ENCODE measurements at places on chromosomes 11 and 22. TPM values are rescaled to one million over a fixed set of nuclear protein-coding genes. Genes with fewer than 3 reads are reported as not detected.
A peak's percentile ranks its signal among the peaks of the same experiment; 100 is the strongest.

Gene BIK
- not detected for total RNA-seq

Gene HBD
- not detected for total RNA-seq

Gene KCNJ1
- total RNA-seq: not detected

Gene RFPL3
- not detected for total RNA-seq

Gene KRTAP5-9
- not detected for total RNA-seq

Gene GRAP2
- total RNA-seq: 0.88 TPM

Gene PATE2
- total RNA-seq: not detected

Gene SOX6
- total RNA-seq: 43.0 TPM

Gene E2F8
- total RNA-seq: 1.4 TPM

Gene CYP2R1
- total RNA-seq: 6.7 TPM

Gene GAL
- total RNA-seq: not detected

Gene SERHL2
- total RNA-seq: 1.1 TPM

Gene API5
- 38.3 TPM for total RNA-seq

Gene CENPM
- 1.5 TPM for total RNA-seq

Gene MCM5
- total RNA-seq: 9.1 TPM

Gene ARAP1
- 18.6 TPM for total RNA-seq

Gene OR8G5
- total RNA-seq: not detected

GRCh38 chr11:66976028-66976467 is 944 bp downstream of the C11orf86 start:
- H3K27me3 ChIP-seq: no peaks in the 10 kb centered on the region
- no peak overlapping the region for H3K27ac ChIP-seq
- no peaks in the 10 kb centered on the region for H3K36me3 ChIP-seq
- H3K4me3 ChIP-seq: no peak overlapping the region

GRCh38 chr11:63829823-63830489 is 9.0 kb upstream of the MARK2 start:
- H3K4me1 ChIP-seq: no peaks in the 10 kb centered on the region
- no peak overlapping the region for H3K4me3 ChIP-seq
- DNase-seq: no peak
- H3K27me3 ChIP-seq: no peaks in the 10 kb centered on the region

DNA sequence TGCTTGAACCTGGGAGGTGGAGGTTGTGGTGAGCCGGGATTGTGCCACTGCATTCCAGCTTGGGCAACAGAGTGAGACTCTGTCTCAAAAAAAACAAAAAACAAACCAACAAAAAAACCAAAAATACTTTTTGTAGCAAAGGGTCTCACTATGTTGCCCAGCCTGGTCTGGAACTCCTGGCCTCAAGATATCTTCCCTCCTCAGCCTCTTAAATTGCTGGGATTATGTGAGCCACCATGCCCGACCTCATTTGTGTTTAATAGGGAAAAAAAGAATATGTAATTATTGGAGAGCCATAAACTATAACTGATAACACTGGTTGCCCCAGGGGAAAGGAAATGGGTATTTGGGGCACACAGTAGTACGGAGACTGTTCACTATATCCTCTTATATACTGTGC is 19.7 kb downstream of the UVRAG start:
- no peaks in the 10 kb centered on the region for H3K36me3 ChIP-seq
- DNase-seq: no peak
- no peak overlapping the region for H3K27ac ChIP-seq

DNA sequence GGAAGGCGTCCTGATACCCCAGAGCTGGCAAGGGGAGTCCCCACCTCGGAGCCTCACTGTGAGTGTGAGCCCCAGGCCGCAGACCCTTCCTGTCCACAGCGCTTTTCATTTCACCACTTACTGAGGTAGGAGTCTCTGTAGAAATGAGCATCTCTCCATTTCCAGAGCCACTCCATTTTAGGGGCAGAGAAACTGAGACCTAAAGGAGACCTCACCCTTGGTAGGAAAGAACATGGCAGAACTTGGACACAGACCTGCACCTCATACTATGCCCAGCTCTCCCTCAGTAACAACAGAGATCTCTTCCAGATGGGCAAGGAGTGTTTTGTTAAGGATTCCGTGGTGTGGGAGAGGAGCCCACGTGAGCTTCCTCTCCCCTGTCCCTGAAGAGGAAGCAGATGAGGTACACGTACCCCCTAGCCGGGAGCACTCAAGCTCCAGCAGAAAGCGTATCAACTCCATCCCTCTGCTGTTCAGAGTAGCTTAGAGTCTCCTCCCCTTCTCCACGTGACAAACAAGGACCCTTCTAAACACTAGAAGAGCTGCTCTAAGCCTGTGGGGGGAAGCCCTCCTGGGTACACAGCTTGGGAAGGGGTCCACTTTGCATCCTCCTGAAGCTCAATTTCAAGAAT is 532 bp upstream of the VSIG2 start:
- peaks cover 6% of the 10 kb centered on the region for H3K36me3 ChIP-seq
- peaks cover 4% of the 10 kb centered on the region for H3K4me1 ChIP-seq
- no peak for DNase-seq
- no peak overlapping the region for H3K27ac ChIP-seq
- peaks cover 49% of the 10 kb centered on the region for H3K27me3 ChIP-seq

DNA sequence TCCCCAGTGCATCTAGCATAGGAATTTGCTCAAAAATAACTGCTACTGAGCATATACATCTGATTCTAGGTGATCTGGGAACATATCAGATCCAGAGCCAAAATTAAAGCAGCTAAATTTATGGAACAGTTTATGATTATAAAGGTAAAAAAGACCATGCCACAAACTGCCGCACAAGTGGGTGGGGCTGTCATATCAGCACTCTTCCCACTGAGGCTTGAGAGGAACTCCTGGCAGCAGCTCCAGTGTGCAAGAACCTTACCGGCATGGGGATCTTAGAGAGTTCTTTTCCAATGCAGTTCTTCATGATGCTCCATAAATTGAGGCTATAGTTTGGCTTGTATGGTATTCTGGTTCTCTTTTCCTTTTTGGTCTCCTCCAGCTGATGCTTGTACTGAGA is 15.3 kb downstream of the OSBP start:
- H3K4me3 ChIP-seq: no peak overlapping the region
- H3K27ac ChIP-seq: no peak overlapping the region
- no peak for DNase-seq
- peaks cover 13% of the 10 kb centered on the region for H3K4me1 ChIP-seq
- H3K27me3 ChIP-seq: no peaks in the 10 kb centered on the region

- no peaks in the 10 kb centered on the region for H3K36me3 ChIP-seq
- H3K27ac ChIP-seq: no peak overlapping the region
- H3K4me3 ChIP-seq: no peak overlapping the region
- no peaks in the 10 kb centered on the region for H3K27me3 ChIP-seq
- peaks cover 5% of the 10 kb centered on the region for H3K4me1 ChIP-seq
These were observed 126.4 kb upstream of the E2F8 start for GRCh38 chr11:19366992-19367709.

DNA sequence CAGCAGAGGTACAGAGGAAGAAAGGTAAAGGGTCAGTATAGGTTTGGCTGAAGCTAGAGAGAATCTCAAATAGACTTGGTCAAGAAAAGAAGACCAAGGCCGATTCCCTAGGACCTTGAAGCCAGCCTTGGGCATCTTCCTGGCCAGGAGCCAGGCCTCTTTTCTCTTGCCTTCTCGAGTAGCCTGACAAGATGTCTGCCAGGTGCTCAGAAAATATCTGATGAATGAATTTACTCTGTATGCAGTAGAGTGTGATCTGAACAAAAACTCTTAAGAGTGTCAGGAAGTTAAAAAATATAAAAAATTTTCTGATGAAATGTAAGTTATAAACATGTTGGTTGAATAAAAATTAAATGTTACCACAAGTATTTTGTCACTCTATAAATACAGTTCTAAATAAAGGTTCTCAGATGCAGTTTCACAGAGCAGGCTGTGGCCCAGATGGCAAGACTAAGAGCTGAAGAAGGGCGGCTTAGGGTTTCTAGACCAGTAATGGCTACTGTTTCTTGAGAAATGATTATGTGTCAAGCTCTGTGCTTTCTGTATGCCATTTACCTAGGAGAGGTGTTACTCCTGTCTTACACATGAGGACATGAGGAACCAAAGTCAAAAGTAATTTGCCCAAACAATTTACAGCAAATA is 98.1 kb downstream of the ATXN10 start:
- no peak overlapping the region for H3K4me3 ChIP-seq
- peak; percentile 67 for DNase-seq
- H3K27me3 ChIP-seq: no peaks in the 10 kb centered on the region

DNA sequence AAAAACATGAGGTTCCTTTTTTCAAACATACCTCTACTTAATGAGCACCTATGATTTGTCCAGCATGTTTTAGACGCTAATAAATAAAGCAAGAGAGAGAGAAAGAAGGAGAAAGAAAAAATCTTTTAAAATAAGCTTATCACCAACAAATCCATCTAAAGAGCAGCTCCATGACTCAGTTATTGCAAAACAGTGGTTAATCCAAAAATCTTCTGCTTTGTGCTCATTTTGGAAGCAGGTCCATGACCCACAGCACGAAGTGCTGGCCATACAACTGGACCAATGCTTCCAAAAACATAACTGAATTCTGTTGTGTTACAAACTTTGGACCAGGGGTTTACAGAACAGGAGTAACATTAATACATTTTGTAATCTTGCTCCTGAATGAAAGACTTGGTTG is 696.6 kb downstream of the KCNA4 start:
- H3K4me3 ChIP-seq: no peak overlapping the region
- H3K27me3 ChIP-seq: no peaks in the 10 kb centered on the region
- no peaks in the 10 kb centered on the region for H3K4me1 ChIP-seq
- no peak overlapping the region for H3K27ac ChIP-seq
- no peaks in the 10 kb centered on the region for H3K36me3 ChIP-seq
- DNase-seq: no peak

- no peak overlapping the region for H3K4me3 ChIP-seq
- H3K36me3 ChIP-seq: no peaks in the 10 kb centered on the region
- no peaks in the 10 kb centered on the region for H3K4me1 ChIP-seq
- no peak overlapping the region for H3K27ac ChIP-seq
- no peak for DNase-seq
These were observed 9.8 kb upstream of the PSMA1 start for GRCh38 chr11:14529951-14530350.

DNA sequence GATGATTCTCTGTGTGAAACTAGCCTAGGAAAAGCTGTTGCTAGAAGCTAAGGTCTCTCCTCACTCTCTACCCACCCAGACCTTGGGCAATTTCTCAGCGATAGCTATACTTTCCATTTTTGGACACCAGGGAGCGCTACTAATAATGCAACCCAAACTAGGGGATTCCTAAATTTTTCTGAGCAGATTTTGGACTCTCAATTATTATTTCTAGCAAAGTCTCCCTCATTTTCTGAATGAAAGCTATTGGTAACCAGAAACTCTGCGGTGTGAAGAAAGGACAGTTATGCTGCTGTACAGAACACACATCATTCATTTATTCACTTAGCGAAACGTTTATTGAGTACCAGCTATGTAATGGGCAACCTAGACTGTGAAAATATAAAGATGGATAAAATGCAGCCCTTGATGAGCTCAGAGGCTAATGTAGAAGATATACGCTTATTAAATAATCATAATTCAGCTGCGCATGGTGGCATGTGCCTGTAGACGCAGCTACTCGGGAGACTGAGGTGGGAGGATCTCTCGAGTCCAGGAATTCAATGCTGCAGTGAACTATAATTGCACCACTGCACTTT is 6.1 kb upstream of the STIM1 start:
- no peak overlapping the region for H3K27ac ChIP-seq
- DNase-seq: no peak
- no peak overlapping the region for H3K4me3 ChIP-seq
- H3K27me3 ChIP-seq: no peaks in the 10 kb centered on the region

GRCh38 chr22:30968015-30968923 is at the start of gene MORC2:
MORC2 (minus strand) TSS chr22:30968774; CDS start chr22:30967889, 885 bp downstream.
- H3K27me3 ChIP-seq: no peaks in the 10 kb centered on the region
- H3K4me1 ChIP-seq: peaks cover 48% of the 10 kb centered on the region
- H3K4me3 ChIP-seq: peak within 1 kb of the TSS; percentile 86
- peak within 1 kb of the TSS; percentile 94 for H3K27ac ChIP-seq
- peaks cover 19% of the 10 kb centered on the region for H3K36me3 ChIP-seq

DNA sequence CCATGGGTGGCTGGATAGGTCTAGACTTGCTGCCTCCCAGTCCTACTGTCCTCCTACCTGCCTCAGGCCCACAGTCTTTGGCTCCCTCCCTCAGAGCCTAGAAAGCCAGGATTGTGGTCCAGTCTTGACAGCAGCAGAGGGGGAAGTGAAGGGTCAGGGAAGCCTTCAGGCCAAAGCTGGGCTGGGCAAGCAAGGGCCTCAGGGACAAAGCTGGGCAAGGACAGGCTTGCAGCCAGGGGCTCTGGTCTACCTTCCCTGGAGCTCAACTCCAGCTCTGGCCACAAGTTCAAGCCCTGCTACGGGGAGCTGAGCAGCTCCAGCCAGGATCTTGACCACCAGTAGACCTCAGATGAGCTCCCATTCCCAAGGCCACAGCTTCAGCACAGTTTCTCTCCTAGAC is 14.9 kb downstream of the LMO1 start:
- no peaks in the 10 kb centered on the region for H3K27me3 ChIP-seq
- H3K36me3 ChIP-seq: no peaks in the 10 kb centered on the region
- H3K4me1 ChIP-seq: no peaks in the 10 kb centered on the region
- DNase-seq: no peak
- no peak overlapping the region for H3K27ac ChIP-seq
- no peak overlapping the region for H3K4me3 ChIP-seq

- no peak overlapping the region for H3K4me3 ChIP-seq
- H3K27ac ChIP-seq: no peak overlapping the region
- DNase-seq: no peak
- no peaks in the 10 kb centered on the region for H3K27me3 ChIP-seq
- H3K36me3 ChIP-seq: no peaks in the 10 kb centered on the region
These were observed 8.4 kb upstream of the CYP2D6 start for GRCh38 chr22:42138972-42139371.

DNA sequence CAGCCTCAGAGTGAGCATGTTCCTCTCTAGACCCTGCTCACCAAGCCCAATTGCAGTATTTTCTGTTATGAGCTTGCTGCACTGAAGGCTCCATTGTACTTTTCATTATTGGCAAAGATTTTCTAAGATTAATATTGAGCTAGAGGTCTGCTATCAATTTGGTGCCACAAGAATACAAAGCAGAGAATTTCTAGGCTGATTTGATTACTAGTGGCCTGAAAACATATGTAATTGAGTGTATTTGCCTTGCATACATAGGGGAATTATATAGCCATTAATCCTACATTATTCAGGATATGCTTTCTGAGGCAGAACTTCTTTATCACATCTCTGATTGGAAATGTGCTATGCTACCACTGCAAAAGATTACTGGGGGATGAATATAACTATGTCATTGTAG is 322.9 kb upstream of the ZC3H12C start:
- no peak for DNase-seq
- no peak overlapping the region for H3K27ac ChIP-seq
- no peaks in the 10 kb centered on the region for H3K36me3 ChIP-seq
- no peak overlapping the region for H3K4me3 ChIP-seq

DNA sequence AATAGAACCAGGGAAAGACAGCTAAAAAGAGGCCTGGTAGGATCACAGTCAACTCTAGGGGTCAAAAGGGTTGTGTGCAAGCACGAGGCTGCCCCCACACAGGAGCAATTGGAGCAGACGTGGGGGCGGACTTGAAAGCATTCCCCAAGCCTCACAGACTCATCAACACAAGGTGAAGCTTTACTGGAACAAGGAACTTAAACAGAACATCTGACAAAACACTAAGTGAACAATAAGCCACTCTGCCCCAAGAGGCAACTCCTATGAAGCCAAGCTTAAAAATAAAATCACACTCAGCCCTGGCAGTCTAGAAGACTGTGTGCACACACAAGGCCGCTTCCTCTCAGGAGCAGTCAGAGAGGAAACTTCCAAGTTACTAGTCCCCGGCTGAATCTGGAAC is 32.2 kb upstream of the TEAD1 start:
- H3K4me1 ChIP-seq: no peaks in the 10 kb centered on the region
- DNase-seq: no peak
- no peak overlapping the region for H3K4me3 ChIP-seq
- H3K36me3 ChIP-seq: no peaks in the 10 kb centered on the region

- peak overlapping the region; percentile 58 for H3K27ac ChIP-seq
- H3K4me3 ChIP-seq: no peak overlapping the region
- H3K27me3 ChIP-seq: no peaks in the 10 kb centered on the region
- DNase-seq: no peak
- no peaks in the 10 kb centered on the region for H3K36me3 ChIP-seq
These were observed 20.2 kb upstream of the IL17RA start for GRCh38 chr22:17064498-17065100.
